HT1080 (cell line): ENCODE measurements at places on chromosomes 1 and 21. TPM values are rescaled to one million over a fixed set of nuclear protein-coding genes. Genes with fewer than 3 reads are reported as not detected.
A peak's percentile ranks its signal among the peaks of the same experiment; 100 is the strongest.

GRCh38 chr1:226217273-226217672, 6.2 kb upstream of the MIXL1 start:
- DNase-seq: no peak

DNA sequence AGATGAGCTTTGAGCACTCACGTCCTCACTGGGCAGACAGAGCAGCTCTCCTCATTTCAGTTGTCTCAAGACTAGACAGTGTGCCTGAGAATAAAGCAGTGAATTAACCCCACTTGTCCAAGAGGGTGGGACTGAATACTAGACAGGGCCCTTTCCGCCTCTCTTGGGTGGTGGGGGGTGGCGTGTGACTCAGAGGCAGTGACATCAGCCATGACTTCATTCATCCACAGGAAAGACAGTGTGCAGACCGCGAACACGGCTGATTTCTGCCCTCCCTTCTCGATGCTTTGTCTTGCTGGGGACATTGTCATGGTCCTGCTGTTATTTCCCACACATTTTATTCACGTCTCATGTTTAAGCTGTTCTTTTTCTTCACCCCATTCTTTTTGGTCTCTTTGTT, 64.9 kb downstream of the FGGY start:
- DNase-seq: peak; percentile 87

- DNase-seq: peak; percentile 69
Measured at GRCh38 chr1:202034683-202035462, 24.5 kb downstream of the ELF3 start.

DNA sequence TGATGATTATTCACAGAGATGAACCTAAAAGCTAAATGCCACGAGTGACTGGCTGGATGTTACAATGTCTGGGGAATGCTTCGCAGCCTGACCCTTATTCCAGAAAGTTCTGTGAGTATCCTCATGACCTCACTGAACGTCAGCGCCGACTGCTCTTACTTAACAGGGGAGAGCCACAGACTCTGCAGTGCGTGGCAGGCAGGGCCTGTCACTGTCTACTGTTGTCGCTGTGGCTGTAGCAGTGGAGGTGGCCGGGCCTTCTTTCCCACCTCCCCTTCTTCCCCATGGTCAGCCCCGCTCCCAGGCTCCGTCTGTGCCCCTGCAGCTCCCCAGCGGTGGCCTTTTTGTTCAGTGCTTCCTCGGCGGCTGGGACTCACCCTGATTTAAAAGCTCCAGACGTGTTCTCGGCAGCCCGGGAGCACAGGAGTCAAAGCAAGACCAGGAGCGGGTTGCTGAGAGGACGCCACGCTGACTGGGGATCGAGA, 52.2 kb upstream of the TARBP1 start:
- DNase-seq: no peak

DNA sequence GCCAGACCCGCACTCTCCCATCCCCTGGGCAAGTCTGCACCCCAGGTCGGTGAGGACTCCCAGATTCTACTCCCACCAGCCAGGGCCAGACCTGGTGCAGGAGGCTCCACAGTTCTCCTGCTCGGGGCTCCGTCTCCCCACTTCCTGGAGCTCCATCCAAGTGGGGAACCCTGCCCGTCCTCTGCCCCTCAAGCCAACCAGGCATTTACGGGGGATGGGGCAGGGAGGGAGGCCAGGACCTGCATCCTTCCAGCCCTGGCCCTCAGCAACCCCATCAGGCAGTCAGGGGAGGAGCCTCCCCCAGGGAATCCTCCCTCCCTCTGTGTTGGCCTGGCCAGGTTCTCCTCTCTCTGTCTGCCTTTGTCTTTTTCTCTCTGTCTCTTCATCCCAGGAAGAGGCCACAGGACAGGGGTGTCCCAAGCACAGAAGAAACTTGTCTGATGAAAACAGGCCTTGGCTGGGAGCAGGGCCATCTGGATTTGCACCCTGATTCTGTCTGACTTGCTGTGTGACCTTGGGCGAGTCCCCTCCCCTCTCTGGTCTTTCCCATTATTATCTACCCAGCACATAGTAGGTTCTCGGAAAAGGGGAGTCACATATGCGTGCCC, 18.5 kb upstream of the EPHA2 start:
- DNase-seq: peak; percentile 58

DNA sequence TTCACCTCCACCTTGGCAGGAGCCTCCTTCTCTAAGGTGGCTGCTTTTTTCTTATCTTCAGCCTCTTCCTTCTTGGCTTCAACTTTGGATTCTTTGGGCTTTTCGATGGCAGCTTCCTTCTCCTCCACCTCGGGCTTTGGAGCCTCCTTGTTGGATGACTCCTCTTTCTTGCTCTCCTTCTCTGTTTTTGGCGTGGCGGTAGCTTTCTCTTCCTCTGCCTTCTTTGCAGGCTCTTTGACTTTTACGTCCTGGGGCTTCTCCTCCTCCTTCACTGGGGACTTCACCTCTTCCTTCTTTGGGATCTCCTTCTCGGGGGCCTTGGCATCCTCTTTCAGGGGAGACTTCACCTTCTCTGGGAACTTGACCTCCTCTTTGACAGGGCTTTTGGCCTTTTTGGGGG, 13.9 kb upstream of the CD2 start:
- DNase-seq: no peak

DNA sequence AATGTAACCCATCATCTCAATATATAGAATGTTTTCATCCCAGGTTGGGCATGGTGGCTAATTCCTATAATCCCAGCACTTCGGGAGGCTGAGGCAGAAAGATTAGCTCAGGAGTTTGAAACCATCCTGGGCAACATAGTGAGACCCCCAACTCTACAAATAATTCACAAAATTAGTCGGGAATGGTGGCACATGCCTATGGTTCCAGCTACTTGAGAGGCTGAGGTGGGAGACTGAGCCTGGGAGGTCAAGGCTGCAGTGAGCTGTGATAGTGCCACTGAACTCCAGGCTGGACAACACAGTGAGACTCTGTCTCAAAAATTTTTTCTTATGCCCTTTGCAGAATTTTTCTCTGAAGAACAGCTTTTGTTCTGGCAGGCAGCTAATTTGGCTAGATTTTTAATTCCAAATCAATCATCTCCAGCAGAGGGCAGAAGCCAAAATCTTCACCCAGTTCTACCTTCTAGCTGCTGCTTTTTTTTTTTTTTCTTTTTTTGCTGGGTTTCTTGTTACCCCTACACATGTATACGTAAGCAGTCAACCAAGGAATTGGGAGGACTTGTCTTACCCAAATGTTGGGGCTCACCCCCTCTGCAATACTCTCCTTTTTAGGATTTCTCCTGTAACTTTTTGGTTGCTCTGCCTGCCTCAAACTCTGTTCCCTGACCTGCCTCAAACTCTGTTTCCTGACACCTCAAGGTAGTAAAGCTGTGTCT, 2.7 kb upstream of the RAD54L start:
- DNase-seq: peak; percentile 56

GRCh38 chr1:14466006-14466405, 132.5 kb upstream of the KAZN start:
- no peak for DNase-seq

DNA sequence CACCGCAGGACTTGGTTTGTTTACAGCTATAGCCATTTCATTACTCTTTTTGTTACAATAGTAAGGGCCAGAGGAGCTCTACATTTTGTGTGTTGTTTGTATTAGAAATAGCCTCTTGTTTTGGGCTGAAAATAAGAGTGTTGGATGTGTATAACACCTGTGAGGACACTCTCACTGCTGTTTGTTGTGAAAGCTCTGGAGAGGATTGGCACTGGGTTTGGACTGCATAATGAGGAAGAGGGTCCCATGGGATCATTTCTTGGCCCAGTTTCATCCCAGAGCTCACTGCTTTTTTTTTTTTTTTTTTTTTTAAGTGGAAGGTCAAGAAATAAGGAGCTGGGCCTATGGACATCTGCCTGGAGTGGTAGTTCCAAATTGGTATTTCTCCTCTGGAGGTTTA, 61.6 kb upstream of the KIAA0040 start:
- DNase-seq: no peak

- DNase-seq: no peak
Measured at GRCh38 chr1:97608272-97608671, 312.6 kb downstream of the DPYD start.

DNA sequence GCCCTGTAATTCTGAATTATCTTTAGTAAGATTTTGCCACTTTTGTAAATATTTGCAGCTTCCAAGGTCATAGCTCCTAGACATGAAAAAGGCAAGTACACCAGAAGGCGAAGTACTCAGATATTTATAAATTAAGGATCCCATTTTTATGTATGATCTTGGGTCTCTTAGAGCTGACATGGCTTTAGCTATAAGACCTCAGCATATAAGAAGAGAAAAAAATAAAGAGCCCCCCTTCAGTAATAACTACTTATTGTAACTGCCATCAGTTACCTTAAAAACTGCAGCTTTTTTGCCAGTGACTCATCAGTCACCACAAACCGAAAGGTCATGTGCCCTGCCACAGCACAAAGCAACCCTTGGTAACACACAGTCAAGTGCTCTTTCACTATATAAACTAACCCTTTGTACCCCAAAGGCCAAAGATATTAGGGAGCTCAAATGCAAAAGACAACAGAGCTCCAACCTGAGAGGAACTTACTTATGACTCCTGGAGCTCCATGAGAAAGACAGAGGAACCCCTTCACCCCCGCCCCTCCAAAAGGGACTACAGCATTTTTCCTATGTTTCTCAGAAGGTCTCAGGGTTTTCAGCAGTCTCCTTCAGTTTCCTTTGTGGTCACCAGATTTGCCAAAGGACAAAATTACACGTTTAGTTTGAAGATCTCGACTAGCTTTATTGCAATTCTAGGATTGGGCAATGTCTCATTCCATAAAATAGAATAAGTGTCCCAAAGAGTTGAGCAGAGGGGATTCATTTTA, 219.8 kb upstream of the DUSP10 start:
- DNase-seq: peak; percentile 92

GRCh38 chr1:55593298-55593697, 378.1 kb upstream of the USP24 start:
- DNase-seq: no peak

- DNase-seq: no peak
Measured at GRCh38 chr1:21508580-21509350, 458 bp upstream of the ALPL start.

GRCh38 chr1:59631561-59632255, 183.0 kb upstream of the HOOK1 start:
- no peak for DNase-seq

DNA sequence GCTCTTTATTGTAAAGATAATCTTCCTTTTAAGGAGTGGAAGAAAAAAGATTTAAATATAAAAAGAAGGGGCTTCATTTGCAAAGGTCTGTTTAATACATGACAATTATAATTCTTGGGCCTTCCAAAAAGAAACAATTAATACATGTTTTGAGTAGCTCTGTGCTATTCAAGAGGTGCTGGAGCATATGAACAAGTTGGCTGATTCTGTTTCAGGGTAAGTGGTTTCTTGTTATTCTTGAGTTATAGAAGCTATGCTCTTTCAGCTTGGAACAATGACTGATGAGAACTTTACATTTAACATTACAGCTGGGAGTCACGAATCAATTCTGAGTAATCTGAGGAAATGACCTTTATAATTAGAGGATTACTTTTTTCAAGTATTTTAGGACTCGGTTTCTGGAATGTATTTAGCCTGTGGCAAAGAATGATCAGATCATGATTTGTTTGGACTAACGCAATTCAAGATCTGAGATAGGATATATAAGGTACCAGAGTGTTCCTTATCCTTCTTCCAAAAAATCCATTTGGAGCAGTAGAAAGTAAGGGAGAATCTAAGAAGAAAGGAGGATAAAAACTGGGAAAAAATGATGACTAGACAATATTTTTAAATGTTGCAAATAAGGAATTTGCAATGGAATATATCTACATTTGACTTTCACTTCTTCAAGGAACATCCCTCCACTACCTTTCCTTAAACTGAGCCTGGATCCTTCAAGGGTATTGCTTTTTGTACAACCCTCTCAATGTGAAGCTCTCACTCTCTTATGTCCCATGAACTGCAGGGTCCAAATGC, 77.1 kb upstream of the KCTD3 start:
- DNase-seq: no peak

DNA sequence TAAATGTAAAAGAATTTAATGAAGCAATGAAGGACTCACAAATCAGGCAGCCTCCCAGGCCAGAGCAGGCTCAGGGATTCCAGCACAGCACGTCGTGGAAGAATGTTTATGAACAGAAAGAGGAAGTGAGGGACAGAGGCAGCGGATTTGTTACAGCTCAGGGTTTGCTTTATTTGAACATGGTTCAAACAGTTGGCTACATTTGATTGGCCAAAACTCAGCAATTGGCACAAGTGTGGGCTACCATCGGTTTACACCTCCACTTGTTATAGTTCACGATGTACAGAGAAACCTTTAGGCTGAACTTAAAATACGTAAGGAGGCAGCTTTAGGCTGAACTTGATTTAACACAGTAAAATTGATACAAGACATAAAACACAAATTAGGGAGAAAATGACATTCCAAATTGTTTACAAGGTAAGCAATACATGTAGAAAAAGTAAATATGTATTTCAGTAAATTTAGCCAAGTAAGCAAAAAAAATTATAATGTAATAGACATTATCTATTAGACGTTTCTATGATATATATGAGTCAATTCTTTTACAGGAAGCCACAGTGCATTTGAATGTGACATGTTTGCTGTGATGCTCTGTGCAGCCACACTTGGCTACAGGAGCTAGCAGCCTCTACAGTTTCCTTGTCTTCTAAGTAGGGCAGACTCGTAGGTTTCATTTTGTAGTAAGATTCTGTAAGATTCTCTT, 126.5 kb downstream of the ADSS2 start:
- no peak for DNase-seq

DNA sequence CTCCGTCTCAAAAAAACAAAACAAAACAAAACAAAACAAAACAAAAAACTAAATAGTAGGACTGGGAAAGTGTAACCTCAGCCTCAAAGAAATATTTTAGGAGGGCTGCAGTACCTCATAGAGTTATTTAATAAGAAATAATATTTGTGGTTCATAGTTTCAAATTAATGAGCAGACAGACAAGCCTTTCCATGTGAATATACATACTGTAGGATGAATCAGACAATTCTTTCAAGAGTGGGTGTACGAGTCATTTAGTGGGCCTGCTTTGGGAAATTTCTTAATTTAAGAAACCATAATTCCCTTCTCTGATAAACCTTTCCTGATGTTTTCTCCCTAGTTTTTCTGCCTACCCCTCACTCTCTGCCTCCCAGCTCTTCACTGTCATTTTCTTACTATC, 52.5 kb downstream of the CDC14A start:
- no peak for DNase-seq

- DNase-seq: no peak
Measured at GRCh38 chr1:62233926-62234450, 39.3 kb downstream of the L1TD1 start.

Gene FCN3
- not detected in 2 replicates for total RNA-seq

Gene YOD1
- 9.6 and 9.8 TPM in 2 replicates for total RNA-seq

Gene MXRA8
- total RNA-seq: 0.11 and 0.50 TPM in 2 replicates

Gene LINGO4
- not detected in 2 replicates for total RNA-seq

Gene PDZK1IP1
- not detected in 2 replicates for total RNA-seq

Gene KCNA10
- not detected in 2 replicates for total RNA-seq

Gene C1orf167
- not detected in 2 replicates for total RNA-seq

Gene ALX3
- total RNA-seq: not detected in 2 replicates
